ENCODE measurements at places on chromosomes 12 and 14. TPM values are rescaled to one million over a fixed set of nuclear protein-coding genes. Genes with fewer than 3 reads are reported as not detected.

XPOT gene
- total RNA-seq = 25.4 TPM

STRAP gene
- total RNA-seq = 158 TPM

PROX2 gene
- total RNA-seq = not detected

GUCY2C gene
- total RNA-seq = not detected

MORN3 gene
- not detected for total RNA-seq

ANKRD33 gene
- total RNA-seq = not detected

SERPINA9 gene
- not detected for total RNA-seq

FAR2 gene
- total RNA-seq = 2.7 TPM

RAB21 gene
- 59.9 TPM for total RNA-seq

MYH6 gene
- 1,271 TPM for total RNA-seq

TUBA1B gene
- total RNA-seq = 865 TPM

- no peak for DNase-seq
- H3K4me1 ChIP-seq = no peaks in the 10 kb centered on the region
- no peaks in the 10 kb centered on the region for H3K27me3 ChIP-seq
- H3K36me3 ChIP-seq = no peaks in the 10 kb centered on the region
- no peak overlapping the region for H3K4me3 ChIP-seq
Measured at GRCh38 chr14:80698974-80699373, 242.6 kb downstream of the CEP128 start.

- no peaks in the 10 kb centered on the region for H3K4me1 ChIP-seq
- no peaks in the 10 kb centered on the region for H3K27me3 ChIP-seq
- H3K4me3 ChIP-seq = no peak overlapping the region
- H3K27ac ChIP-seq = no peak overlapping the region
- peaks cover 100% of the 10 kb centered on the region for H3K36me3 ChIP-seq
Measured at GRCh38 chr14:102034301-102034700, 52.5 kb downstream of the HSP90AA1 start.

GRCh38 chr14:46230540-46230939 lies 421.0 kb downstream of the RPL10L start:
- H3K36me3 ChIP-seq = no peaks in the 10 kb centered on the region
- no peak overlapping the region for H3K4me3 ChIP-seq
- no peak for DNase-seq
- no peak overlapping the region for H3K27ac ChIP-seq

GRCh38 chr14:99786511-99786989 lies 6.7 kb upstream of the EML1 start:
- no peaks in the 10 kb centered on the region for H3K36me3 ChIP-seq
- no peak overlapping the region for H3K27ac ChIP-seq
- peak; percentile 70 for DNase-seq

GRCh38 chr14:71430678-71431376 lies 501.4 kb upstream of the RGS6 start:
- H3K27me3 ChIP-seq = no peaks in the 10 kb centered on the region
- no peak for DNase-seq
- H3K4me1 ChIP-seq = no peaks in the 10 kb centered on the region
- no peak overlapping the region for H3K27ac ChIP-seq

GRCh38 chr14:79352076-79352630 lies 859.2 kb downstream of the DIO2 start:
- H3K4me3 ChIP-seq = no peak overlapping the region
- no peak overlapping the region for H3K27ac ChIP-seq
- no peaks in the 10 kb centered on the region for H3K36me3 ChIP-seq
- no peaks in the 10 kb centered on the region for H3K4me1 ChIP-seq
- DNase-seq = no peak

GRCh38 chr14:32104803-32105202 lies 27.7 kb downstream of the ARHGAP5 start:
- no peak overlapping the region for H3K4me3 ChIP-seq
- H3K27ac ChIP-seq = no peak overlapping the region
- DNase-seq = no peak
- H3K36me3 ChIP-seq = peaks cover 9% of the 10 kb centered on the region
- peaks cover 21% of the 10 kb centered on the region for H3K4me1 ChIP-seq
- no peaks in the 10 kb centered on the region for H3K27me3 ChIP-seq

DNA sequence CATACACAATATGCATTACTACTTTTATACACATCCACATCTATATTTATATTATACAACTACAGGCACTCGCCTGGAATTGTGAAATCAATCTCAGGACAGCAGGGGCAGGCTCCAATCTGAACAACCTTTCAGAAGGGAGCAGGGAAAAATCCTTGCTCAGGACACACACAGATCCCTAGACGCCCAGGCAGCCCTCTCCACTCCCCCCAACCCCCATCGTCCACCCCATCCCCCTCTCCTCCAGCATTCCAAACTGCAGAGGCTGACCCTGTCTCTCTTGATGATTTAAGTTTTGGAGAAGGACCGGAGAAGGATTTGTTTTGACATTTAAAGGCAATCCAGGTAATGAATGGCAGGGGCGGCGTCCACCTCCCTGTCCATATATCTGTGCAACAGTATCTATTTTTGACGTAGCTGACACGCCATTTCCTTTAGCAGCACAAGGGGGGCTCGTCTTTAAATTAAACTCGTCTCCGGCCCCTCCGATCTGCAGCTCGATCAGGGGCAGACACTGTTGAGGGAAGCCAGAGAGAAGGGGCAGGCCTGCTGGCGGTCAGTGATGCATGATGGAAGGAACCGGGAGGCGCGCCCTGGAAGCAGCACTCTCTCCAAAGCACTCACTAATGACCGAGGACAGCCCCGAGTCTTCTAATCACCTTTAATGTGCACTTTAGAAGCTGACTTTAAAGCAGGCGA lies 95.0 kb upstream of the TBX5 start:
- no peak overlapping the region for H3K4me3 ChIP-seq
- no peaks in the 10 kb centered on the region for H3K4me1 ChIP-seq
- H3K27me3 ChIP-seq = peaks cover 6% of the 10 kb centered on the region
- no peak overlapping the region for H3K27ac ChIP-seq

DNA sequence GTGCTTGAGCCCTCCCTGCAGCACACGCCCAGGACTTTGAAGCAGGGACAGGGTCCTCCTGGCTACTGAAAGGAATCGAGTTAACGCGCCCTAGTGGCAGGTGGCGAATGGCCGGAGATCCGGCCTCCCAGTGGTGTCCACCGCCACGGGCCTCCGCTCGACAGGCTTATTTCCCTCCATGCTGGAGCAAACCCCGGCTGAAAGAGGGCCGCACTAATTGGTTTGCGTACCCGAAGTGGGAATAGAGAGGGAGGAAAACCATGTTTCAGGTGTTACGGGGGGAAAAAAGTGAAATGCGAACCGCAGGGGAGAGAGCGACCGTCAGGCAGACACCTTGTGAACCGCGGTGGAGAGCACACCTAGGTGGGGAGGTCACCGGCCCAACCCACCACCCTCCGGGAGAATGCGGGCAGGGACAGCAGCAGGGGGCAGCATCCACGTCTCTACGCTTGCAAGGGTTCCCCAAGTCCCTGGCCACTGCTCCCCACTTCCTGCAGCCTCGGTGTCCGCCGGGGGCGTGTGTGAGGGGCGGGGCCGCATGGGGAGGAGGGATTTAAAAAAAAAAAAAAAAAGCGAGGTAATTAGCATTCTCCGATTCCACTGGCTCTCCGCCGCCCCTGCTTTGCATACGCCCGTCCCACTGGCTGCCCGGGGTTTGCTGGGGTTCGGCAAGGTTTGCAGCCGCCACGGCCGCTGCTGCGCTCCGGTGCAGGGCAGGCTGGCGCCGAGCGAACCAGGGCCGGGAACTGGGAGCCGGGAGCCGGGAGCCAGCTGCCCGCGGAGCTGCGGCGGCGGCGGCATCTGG lies 224.6 kb upstream of the CRY1 start:
- peak; percentile 77 for DNase-seq
- H3K36me3 ChIP-seq = no peaks in the 10 kb centered on the region
- H3K4me3 ChIP-seq = peak overlapping the region; percentile 49

DNA sequence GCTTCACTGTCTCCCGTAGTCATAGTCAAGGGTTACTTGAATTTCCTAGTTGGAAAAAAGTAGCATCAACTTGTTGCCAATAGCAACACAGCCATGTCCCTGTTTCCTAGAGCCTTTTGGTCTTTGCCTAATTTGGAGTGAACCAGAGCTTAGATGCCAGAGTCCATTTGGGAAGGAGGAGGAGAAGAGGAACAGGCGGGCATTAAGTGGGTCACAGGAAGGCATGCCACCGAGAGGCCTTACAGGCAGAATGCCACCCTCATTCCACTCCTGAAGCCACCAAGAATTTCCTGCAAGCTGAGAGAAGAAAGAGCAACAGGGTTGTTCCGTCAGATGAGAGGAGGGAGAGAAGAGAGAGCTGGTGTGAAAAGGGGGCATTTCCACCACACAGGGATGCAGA lies 339.5 kb downstream of the DPF3 start:
- peaks cover 11% of the 10 kb centered on the region for H3K4me1 ChIP-seq
- no peak for DNase-seq
- no peak overlapping the region for H3K27ac ChIP-seq
- H3K27me3 ChIP-seq = no peaks in the 10 kb centered on the region
- no peaks in the 10 kb centered on the region for H3K36me3 ChIP-seq

DNA sequence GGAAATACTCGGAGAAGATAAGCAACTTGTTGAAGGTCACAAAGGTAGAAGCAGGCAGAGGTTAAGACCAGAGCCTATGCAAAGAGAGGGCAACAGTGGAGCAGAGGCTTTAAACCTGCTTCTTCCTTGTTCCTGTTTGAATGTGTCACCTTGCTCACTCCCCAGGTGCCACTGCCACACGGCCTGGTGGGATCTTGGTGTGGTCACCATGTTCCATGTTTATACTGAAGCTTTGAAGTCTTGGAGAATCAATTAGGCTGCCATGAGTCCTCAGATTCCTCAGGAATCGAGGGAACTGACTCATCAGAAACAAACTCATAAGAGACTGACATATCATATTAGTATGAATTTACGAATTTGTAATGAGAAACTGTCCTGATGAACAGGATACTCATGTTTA lies 46.8 kb downstream of the IQSEC3 start:
- no peak overlapping the region for H3K4me3 ChIP-seq
- no peak overlapping the region for H3K27ac ChIP-seq
- no peaks in the 10 kb centered on the region for H3K4me1 ChIP-seq
- H3K27me3 ChIP-seq = peaks cover 12% of the 10 kb centered on the region
- no peaks in the 10 kb centered on the region for H3K36me3 ChIP-seq
- no peak for DNase-seq

- no peak overlapping the region for H3K27ac ChIP-seq
- no peak for DNase-seq
- no peaks in the 10 kb centered on the region for H3K36me3 ChIP-seq
- H3K4me3 ChIP-seq = no peak overlapping the region
Measured at GRCh38 chr12:108182096-108182495, 53.0 kb downstream of the WSCD2 start.

DNA sequence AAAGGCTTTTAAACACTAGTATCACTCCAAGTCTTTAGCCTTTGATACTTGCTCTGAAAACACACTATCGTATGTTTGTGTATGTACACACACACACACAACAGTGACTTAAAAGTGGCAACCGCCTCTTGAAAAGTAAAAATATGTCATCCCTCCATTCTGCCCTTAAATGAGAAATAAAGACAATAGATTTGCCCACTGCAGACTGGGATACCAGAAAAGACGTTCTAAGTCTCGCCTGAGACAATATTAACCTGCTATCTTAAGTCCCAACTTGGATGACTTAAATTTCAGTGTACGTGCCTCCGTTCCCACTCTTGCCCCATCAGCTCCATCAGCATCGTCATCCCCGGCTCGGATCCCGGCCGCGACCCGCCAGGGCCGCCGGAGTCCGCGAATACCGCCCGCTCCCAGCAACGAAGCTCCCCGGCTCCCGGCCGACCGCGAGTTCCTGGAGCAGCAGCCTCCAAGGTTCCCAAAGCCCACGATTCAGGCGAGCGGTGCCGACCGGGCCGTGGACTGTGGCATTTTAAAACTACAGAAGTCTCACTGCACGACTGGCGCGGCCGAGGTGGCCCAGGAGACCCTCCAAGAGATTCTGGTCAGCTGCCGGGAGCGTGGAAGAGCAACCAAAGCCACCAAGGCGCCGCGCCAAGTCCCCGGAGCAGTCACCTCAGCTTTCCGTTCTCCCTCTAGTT lies 2.8 kb upstream of the ARID2 start:
- peak; percentile 69 for DNase-seq
- peak overlapping the region; percentile 98 for H3K27ac ChIP-seq
- H3K36me3 ChIP-seq = no peaks in the 10 kb centered on the region
- no peaks in the 10 kb centered on the region for H3K27me3 ChIP-seq

- H3K27me3 ChIP-seq = peaks cover 6% of the 10 kb centered on the region
- no peak overlapping the region for H3K27ac ChIP-seq
- H3K4me1 ChIP-seq = no peaks in the 10 kb centered on the region
- DNase-seq = no peak
Measured at GRCh38 chr14:91575469-91576208, 65.5 kb upstream of the PPP4R3A start.

DNA sequence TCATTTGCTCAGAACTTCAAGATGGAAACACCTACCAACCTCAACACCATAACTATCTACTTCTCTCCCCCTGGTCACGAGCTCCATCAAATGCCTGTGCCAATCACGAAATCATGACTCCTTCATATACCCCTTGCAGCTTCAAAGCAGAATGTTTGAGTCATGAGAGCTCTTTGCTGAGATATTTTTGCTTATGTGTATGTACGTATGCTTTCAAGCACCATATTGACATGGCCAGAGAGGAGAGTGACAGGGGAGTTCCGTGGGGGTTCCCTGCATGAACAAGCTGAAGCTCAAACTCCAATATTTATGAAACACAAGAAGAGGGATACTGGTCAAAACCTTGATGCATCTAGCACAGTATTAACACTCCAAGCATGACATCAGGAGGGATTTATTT lies 374.4 kb downstream of the DPF3 start:
- DNase-seq = no peak
- no peaks in the 10 kb centered on the region for H3K4me1 ChIP-seq
- no peaks in the 10 kb centered on the region for H3K27me3 ChIP-seq
- no peak overlapping the region for H3K27ac ChIP-seq

- no peaks in the 10 kb centered on the region for H3K27me3 ChIP-seq
- DNase-seq = no peak
- H3K4me3 ChIP-seq = no peak overlapping the region
- no peak overlapping the region for H3K27ac ChIP-seq
- H3K36me3 ChIP-seq = no peaks in the 10 kb centered on the region
Measured at GRCh38 chr12:94340573-94340972, 119.1 kb downstream of the CEP83 start.

GRCh38 chr12:28507867-28508266 lies 317.6 kb downstream of the CCDC91 start:
- H3K4me1 ChIP-seq = no peaks in the 10 kb centered on the region
- H3K36me3 ChIP-seq = no peaks in the 10 kb centered on the region
- DNase-seq = no peak
- no peaks in the 10 kb centered on the region for H3K27me3 ChIP-seq
- no peak overlapping the region for H3K4me3 ChIP-seq

Data from heart left ventricle (tissue), 16 donors.